ENCODE measurements at places on chromosomes 4 and X. TPM values are rescaled to one million over a fixed set of nuclear protein-coding genes. Genes with fewer than 3 reads are reported as not detected.

DNA sequence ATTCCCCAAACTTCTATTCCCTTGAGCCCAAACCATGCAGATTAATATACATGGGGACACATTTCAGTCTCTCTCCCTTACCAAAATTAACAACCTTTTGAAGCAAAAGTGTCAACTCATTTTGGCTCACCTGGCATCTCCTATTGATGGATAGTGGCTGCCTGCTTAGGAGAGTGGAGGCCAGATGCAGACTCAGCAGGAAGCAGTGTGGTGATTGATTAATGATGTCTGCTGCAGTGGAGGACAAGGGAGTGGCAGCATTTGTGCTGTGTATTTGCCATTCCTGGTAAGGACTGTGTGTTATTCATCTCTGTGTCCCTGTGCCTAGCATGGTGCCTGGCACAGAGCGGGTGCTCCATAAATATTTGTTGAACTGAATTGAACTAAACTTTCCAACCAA, 590.1 kb downstream of the RAB28 start:
- no peak overlapping the region for H3K4me3 ChIP-seq
- DNase-seq: no peak
- H3K27me3 ChIP-seq: no peaks in the 10 kb centered on the region
- no peak overlapping the region for H3K27ac ChIP-seq
- no peaks in the 10 kb centered on the region for H3K4me1 ChIP-seq

- no peak for DNase-seq
- no peak overlapping the region for H3K27ac ChIP-seq
- no peaks in the 10 kb centered on the region for H3K36me3 ChIP-seq
- H3K4me3 ChIP-seq: no peak overlapping the region
- no peaks in the 10 kb centered on the region for H3K27me3 ChIP-seq
Measured at GRCh38 chr4:98612318-98613250, 45.8 kb downstream of the TSPAN5 start.

DNA sequence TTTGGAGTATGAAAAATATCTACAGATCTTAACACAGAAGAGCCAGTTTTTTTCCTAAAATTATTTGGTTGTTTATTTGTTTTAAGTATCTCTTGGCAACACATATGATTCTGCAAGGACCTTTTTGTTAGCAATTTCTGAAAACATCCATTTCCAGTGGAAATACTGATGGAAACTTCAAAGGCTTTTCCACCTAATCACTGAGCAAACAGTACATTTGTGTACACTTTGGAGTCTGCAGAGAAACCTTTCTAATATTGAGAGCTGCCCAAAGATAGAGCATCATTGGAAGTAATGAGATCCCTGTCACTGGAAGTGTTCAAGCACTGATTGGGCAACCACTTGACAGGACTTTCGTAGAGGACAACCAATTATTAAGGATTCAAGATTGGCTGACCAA, 69.7 kb upstream of the TFDP3 start:
- no peak overlapping the region for H3K27ac ChIP-seq
- no peak for DNase-seq
- no peaks in the 10 kb centered on the region for H3K36me3 ChIP-seq
- H3K4me1 ChIP-seq: no peaks in the 10 kb centered on the region
- no peak overlapping the region for H3K4me3 ChIP-seq

GRCh38 chr4:25760518-25761157, 102.2 kb downstream of the SEL1L3 start:
- peaks cover 74% of the 10 kb centered on the region for H3K36me3 ChIP-seq
- no peaks in the 10 kb centered on the region for H3K27me3 ChIP-seq
- no peaks in the 10 kb centered on the region for H3K4me1 ChIP-seq
- no peak for DNase-seq
- H3K27ac ChIP-seq: no peak overlapping the region
- H3K4me3 ChIP-seq: no peak overlapping the region

GRCh38 chrX:43870011-43870410, 12.2 kb downstream of the MAOB start:
- H3K4me3 ChIP-seq: no peak overlapping the region
- H3K4me1 ChIP-seq: no peaks in the 10 kb centered on the region
- no peaks in the 10 kb centered on the region for H3K27me3 ChIP-seq
- no peaks in the 10 kb centered on the region for H3K36me3 ChIP-seq
- H3K27ac ChIP-seq: no peak overlapping the region

- H3K27me3 ChIP-seq: no peaks in the 10 kb centered on the region
- DNase-seq: no peak
- H3K27ac ChIP-seq: no peak overlapping the region
Measured at GRCh38 chrX:114344756-114345349, 239.0 kb upstream of the HTR2C start.

L1CAM gene
- 1.6 TPM for total RNA-seq
